Ovary (tissue), 10 donors: ENCODE measurements at places on chromosomes 7 and 10.

GRCh38 chr7:92904244-92905131, 68.1 kb upstream of the CDK6 start:
- no peak overlapping the region for H3K4me3 ChIP-seq
- no peaks in the 10 kb centered on the region for H3K27me3 ChIP-seq
- no peaks in the 10 kb centered on the region for H3K36me3 ChIP-seq
- H3K4me1 ChIP-seq, result no peaks in the 10 kb centered on the region

GRCh38 chr10:49091450-49092210, 23.7 kb downstream of the VSTM4 start:
- no peak overlapping the region for H3K4me3 ChIP-seq
- H3K27me3 ChIP-seq, result no peaks in the 10 kb centered on the region
- peaks cover 31% of the 10 kb centered on the region for H3K4me1 ChIP-seq
- H3K27ac ChIP-seq, result no peak overlapping the region
- DNase-seq, result no peak

- no peak overlapping the region for H3K27ac ChIP-seq
- H3K36me3 ChIP-seq, result no peaks in the 10 kb centered on the region
- no peaks in the 10 kb centered on the region for H3K27me3 ChIP-seq
- DNase-seq, result no peak
- peaks cover under 1% of the 10 kb centered on the region for H3K4me1 ChIP-seq
Observed at GRCh38 chr7:31986878-31987518, 83.2 kb downstream of the PDE1C start.

GRCh38 chr7:42972699-42973500, 40.7 kb downstream of the MRPL32 start:
- peak overlapping the region; percentile 41 for H3K27ac ChIP-seq
- H3K4me3 ChIP-seq, result no peak overlapping the region
- H3K36me3 ChIP-seq, result no peaks in the 10 kb centered on the region
- no peaks in the 10 kb centered on the region for H3K27me3 ChIP-seq
- DNase-seq, result peak; percentile 81
- peaks cover 3% of the 10 kb centered on the region for H3K4me1 ChIP-seq

DNA sequence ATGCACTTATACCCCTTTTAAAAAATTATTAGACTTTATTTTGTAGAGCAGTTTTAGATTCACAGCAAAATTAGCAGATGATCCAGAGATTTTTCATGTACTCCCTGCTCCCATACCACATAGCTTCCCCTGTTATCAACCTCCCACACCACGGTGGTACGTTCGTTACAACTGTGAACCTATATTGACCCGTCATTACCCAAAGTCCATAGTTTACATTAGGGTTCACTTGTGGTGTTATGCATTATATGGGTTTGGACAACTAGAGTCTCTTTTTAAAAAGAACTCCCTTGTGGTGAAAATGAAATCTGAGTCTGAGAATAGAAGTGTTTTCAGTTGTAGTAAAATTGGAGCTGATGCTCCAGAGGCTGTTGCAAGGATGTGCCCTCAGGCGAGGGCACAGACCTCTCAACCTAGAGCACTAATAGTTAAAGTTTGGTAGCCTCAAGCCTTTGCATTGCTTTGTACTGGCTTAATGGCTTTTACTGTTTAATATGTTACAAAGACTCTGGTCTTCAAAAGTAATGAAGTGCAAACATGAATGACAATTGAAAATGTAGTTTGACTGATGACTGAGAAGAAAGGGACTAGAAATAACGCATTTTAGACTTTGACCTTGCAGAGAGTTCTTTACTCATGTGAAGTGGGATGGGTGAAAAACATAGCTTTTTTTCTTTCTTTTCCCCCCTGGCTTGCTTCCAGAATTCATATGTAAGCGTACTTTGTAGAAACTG, 30.6 kb upstream of the CSTF2T start:
- no peak overlapping the region for H3K27ac ChIP-seq
- DNase-seq, result no peak
- no peaks in the 10 kb centered on the region for H3K36me3 ChIP-seq
- H3K4me1 ChIP-seq, result no peaks in the 10 kb centered on the region
- H3K4me3 ChIP-seq, result no peak overlapping the region
- H3K27me3 ChIP-seq, result no peaks in the 10 kb centered on the region

- no peaks in the 10 kb centered on the region for H3K27me3 ChIP-seq
- no peak overlapping the region for H3K4me3 ChIP-seq
- H3K36me3 ChIP-seq, result no peaks in the 10 kb centered on the region
- H3K27ac ChIP-seq, result no peak overlapping the region
Observed at GRCh38 chr10:23523251-23523650, 84.4 kb downstream of the OTUD1 start.

DNA sequence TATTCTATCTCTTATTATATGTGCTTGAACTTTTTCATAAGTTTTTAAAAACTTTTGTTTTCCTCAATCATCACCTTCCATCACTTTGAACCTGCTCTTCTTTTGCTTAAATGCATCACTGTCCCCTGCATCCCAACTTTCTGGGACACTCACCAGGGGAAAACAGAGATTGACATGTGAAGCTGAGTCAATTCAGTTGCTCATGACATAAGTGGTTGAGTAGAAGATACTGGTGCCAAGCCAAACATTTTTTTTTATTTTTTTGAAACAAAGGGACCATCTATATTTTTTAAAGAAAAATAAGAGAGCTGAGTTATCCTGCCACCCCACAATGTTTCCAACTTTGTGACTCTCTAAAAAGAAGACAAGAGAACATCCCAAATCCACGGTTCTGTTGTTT, 61.8 kb upstream of the AHR start:
- no peaks in the 10 kb centered on the region for H3K27me3 ChIP-seq
- H3K27ac ChIP-seq, result no peak overlapping the region
- DNase-seq, result no peak

DNA sequence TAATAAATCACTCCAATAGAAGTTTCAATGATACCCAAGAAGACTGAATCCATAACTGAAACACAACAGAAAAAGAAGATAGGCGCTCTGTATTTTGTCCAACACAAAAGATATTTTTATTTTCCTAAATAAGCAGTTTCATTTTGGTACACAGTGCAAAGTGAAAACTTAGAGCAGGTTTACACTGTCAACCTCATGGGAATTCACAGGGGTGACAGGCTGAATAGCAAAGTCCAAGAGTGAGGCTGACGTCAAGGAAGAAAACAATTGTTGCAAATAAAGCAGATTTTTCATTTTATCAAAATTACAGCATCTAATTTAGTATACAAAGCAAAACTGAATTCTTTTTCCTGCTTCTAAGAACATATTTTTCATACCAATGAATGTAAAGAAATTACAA, 28.6 kb downstream of the NAMPT start:
- H3K27me3 ChIP-seq, result no peaks in the 10 kb centered on the region
- H3K36me3 ChIP-seq, result no peaks in the 10 kb centered on the region
- no peak for DNase-seq
- no peaks in the 10 kb centered on the region for H3K4me1 ChIP-seq
- H3K4me3 ChIP-seq, result no peak overlapping the region
- H3K27ac ChIP-seq, result no peak overlapping the region

GRCh38 chr10:3748484-3748883, 36.5 kb downstream of the KLF6 start:
- H3K4me1 ChIP-seq, result peaks cover 5% of the 10 kb centered on the region
- H3K36me3 ChIP-seq, result no peaks in the 10 kb centered on the region
- H3K27me3 ChIP-seq, result no peaks in the 10 kb centered on the region
- H3K27ac ChIP-seq, result no peak overlapping the region
- no peak overlapping the region for H3K4me3 ChIP-seq
- no peak for DNase-seq

- no peaks in the 10 kb centered on the region for H3K36me3 ChIP-seq
- DNase-seq, result no peak
- no peaks in the 10 kb centered on the region for H3K27me3 ChIP-seq
- H3K27ac ChIP-seq, result no peak overlapping the region
Observed at GRCh38 chr10:131134001-131134576, 177.4 kb downstream of the TCERG1L start.

DNA sequence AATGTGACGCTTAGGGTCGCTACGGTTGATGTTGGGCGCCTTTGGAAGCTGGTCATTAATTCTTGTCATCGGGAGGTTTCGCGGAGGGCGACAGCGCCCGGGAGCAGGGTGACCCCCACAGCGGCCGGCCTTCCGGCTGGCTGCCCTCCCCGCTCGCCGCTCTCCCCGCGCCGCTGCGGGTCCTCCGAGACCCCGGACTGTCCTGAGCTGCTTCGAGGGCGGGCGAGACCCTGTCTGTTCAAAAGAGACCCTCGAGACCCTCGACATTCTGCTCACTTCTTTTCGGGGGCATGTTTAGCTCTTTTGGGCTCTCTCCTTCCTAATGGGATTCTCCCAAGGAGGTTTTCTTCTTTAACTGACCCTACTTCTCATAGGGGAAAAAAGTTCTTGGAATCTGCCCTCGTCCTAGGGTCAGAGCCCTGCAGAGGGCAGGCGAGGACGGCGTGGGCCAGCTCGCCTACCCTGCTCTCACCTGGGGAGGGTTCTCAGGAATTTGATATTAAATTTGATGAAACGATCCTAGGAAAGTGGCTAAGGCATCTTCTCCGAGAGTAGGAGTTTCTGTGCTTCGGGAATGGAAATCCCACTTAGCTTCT, 257.0 kb downstream of the OTUD1 start:
- DNase-seq, result no peak
- no peaks in the 10 kb centered on the region for H3K27me3 ChIP-seq
- H3K4me1 ChIP-seq, result no peaks in the 10 kb centered on the region

GRCh38 chr7:134811765-134812164, 32.3 kb downstream of the CALD1 start:
- no peak overlapping the region for H3K4me3 ChIP-seq
- no peak for DNase-seq
- no peaks in the 10 kb centered on the region for H3K27me3 ChIP-seq
- H3K36me3 ChIP-seq, result no peaks in the 10 kb centered on the region
- H3K27ac ChIP-seq, result peak overlapping the region; percentile 65

DNA sequence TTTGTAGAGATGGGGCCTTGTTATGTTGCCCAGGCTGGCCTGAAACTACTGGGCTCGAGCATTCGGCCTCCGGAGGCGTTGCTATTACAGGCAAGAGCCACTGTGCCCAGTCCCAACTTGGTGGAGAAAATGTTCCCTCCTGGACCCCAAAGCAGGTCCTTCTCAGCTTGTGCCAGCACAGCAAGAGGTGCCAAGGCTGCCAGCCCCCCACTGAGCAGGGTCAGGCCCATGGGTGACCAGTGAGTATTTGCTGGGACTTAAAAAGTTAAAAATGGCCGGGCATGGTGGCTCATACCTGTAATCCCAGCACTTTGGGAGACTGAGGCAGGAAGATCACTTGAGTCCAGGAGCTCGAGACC, 4.6 kb downstream of the MAFK start:
- DNase-seq, result no peak
- H3K27me3 ChIP-seq, result no peaks in the 10 kb centered on the region
- H3K27ac ChIP-seq, result no peak overlapping the region
- H3K36me3 ChIP-seq, result no peaks in the 10 kb centered on the region
